ENCODE measurements at places on chromosomes 1 and 21. TPM values are rescaled to one million over a fixed set of nuclear protein-coding genes. Genes with fewer than 3 reads are reported as not detected.

H6PD gene
- 107 TPM for total RNA-seq

SLC25A34 gene
- total RNA-seq, result 2.1 TPM

KCNT2 gene
- 2.5 TPM for total RNA-seq

CELA3A gene
- not detected for total RNA-seq

- no peak overlapping the region for H3K27ac ChIP-seq
- no peaks in the 10 kb centered on the region for H3K27me3 ChIP-seq
- H3K4me3 ChIP-seq, result no peak overlapping the region
- no peaks in the 10 kb centered on the region for H3K36me3 ChIP-seq
- DNase-seq, result peak; percentile 11
- no peaks in the 10 kb centered on the region for H3K4me1 ChIP-seq
Observed at GRCh38 chr1:41357451-41358101, 3.7 kb upstream of the FOXO6 start.

GRCh38 chr1:202565890-202566602 is 144.2 kb downstream of the SYT2 start:
- DNase-seq, result no peak
- no peak overlapping the region for H3K4me3 ChIP-seq
- peaks cover 24% of the 10 kb centered on the region for H3K4me1 ChIP-seq
- H3K27me3 ChIP-seq, result no peaks in the 10 kb centered on the region

DNA sequence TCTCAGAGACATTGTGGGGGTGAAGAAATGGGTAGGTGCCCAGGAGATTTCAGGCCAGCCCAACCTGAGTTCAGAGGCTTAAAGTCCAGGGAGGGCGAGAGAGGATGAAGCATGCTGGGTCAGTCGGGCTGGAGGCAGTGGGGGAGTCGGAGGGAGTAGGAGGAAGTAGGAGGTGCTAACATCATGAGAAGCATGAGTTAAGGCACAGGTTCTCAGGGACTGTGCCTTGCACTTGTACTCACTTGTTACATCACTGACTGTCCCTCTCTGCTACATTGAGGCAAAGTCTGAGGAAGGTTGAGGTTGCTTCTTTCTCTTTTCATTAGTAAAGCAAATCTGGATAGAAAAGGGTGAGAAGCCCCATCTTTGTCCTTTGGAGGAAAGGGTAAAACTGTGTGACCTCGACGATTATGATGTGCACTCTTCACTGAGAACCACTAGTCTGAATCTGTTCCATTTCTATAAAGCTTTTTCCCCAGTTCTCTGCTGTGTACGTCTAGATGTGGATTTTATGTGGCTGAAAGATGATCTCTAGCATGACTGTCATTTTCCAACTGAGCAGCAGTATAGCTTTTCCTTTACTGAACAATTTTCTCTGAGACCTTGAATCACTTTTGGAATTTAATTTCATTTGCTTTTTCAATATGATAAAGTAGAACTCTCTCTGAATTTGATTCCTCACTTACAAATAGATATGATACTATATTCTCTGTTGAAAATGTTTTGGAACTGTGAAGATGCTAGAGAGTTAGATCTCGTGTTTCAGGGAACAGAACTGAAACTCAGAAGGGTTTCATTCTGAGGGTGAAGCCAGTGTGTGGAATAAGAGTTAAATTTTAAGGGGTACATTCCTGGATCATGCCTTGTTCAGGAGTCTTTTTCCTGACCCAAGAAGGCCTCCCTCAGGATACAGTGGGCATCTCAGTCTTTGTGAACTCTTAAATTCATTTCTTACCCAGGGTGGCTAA is 94.6 kb downstream of the FGGY start:
- peak; percentile 58 for DNase-seq
- peak overlapping the region; percentile 93 for H3K27ac ChIP-seq
- peaks cover 15% of the 10 kb centered on the region for H3K4me1 ChIP-seq
- H3K27me3 ChIP-seq, result no peaks in the 10 kb centered on the region

GRCh38 chr1:2575801-2576663 is 10.5 kb upstream of the PRXL2B start:
- H3K27ac ChIP-seq, result no peak overlapping the region
- H3K4me1 ChIP-seq, result no peaks in the 10 kb centered on the region
- H3K27me3 ChIP-seq, result no peaks in the 10 kb centered on the region
- no peaks in the 10 kb centered on the region for H3K36me3 ChIP-seq
- H3K4me3 ChIP-seq, result no peak overlapping the region
- DNase-seq, result no peak
